ENCODE measurements at places on chromosomes 2 and 18. TPM values are rescaled to one million over a fixed set of nuclear protein-coding genes. Genes with fewer than 3 reads are reported as not detected.

DNA sequence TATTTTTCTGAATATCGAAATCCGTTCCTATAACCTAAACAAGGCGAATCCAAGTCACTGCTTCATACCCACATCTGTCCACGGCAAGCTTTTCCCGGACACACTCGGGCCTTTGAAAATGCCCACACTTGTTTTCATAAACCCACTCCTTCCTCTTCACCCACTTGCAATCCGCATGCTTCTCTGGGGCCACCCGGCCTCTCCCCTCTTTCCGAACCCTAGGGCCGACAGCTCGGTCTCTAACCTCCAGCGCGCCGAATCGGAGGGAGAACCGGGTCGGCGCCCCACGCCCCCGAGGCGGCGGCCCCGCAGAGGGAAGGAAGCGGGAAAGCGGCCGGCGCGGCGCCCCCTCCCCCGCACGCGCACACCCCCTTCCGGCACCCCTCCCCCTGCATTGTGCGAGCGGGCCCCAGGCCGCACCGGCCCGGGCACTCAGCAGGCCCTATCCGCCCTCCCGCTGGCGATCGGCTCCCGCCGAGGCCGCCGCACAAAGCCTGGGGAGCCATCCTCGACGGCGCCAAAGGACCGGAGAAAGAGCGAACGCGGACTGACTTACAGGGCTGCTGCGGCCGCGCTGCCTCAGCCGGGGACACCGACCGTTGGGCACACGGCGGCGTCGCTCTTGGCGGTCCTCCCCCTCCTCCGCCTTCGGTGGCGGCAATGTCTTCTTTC lies 467 bp downstream of the PUM2 start:
- H3K27me3 ChIP-seq: no peaks in the 10 kb centered on the region
- H3K4me3 ChIP-seq: peak overlapping the region; percentile 89
- peaks cover 37% of the 10 kb centered on the region for H3K4me1 ChIP-seq
- H3K27ac ChIP-seq: peak overlapping the region; percentile 88
- DNase-seq: no peak

GRCh38 chr2:23926290-23926749 lies 603 bp downstream of the ATAD2B start:
- H3K27me3 ChIP-seq: no peaks in the 10 kb centered on the region
- no peaks in the 10 kb centered on the region for H3K36me3 ChIP-seq
- H3K4me1 ChIP-seq: peaks cover 47% of the 10 kb centered on the region
- DNase-seq: no peak
- peak overlapping the region; percentile 99 for H3K27ac ChIP-seq

GRCh38 chr18:49022311-49023161 lies 71.8 kb upstream of the SMAD7 start:
- peak; percentile 65 for DNase-seq
- peaks cover 5% of the 10 kb centered on the region for H3K4me1 ChIP-seq
- H3K27me3 ChIP-seq: no peaks in the 10 kb centered on the region
- H3K36me3 ChIP-seq: no peaks in the 10 kb centered on the region
- no peak overlapping the region for H3K4me3 ChIP-seq

GRCh38 chr2:121872651-121873050 lies 117.2 kb downstream of the TSN start:
- H3K36me3 ChIP-seq: no peaks in the 10 kb centered on the region
- no peak overlapping the region for H3K4me3 ChIP-seq
- H3K27me3 ChIP-seq: peaks cover 33% of the 10 kb centered on the region
- H3K4me1 ChIP-seq: no peaks in the 10 kb centered on the region
- H3K27ac ChIP-seq: no peak overlapping the region

GRCh38 chr2:172968061-172968469 lies 107.6 kb upstream of the MAP3K20 start:
- no peak overlapping the region for H3K4me3 ChIP-seq
- H3K27ac ChIP-seq: peak overlapping the region; percentile 42
- no peak for DNase-seq
- no peaks in the 10 kb centered on the region for H3K36me3 ChIP-seq
- H3K4me1 ChIP-seq: peaks cover 60% of the 10 kb centered on the region

- DNase-seq: no peak
- no peaks in the 10 kb centered on the region for H3K27me3 ChIP-seq
- no peak overlapping the region for H3K27ac ChIP-seq
- no peak overlapping the region for H3K4me3 ChIP-seq
- peaks cover 13% of the 10 kb centered on the region for H3K4me1 ChIP-seq
Observed at GRCh38 chr2:47282621-47283272, 120.2 kb upstream of the MSH2 start.

DNA sequence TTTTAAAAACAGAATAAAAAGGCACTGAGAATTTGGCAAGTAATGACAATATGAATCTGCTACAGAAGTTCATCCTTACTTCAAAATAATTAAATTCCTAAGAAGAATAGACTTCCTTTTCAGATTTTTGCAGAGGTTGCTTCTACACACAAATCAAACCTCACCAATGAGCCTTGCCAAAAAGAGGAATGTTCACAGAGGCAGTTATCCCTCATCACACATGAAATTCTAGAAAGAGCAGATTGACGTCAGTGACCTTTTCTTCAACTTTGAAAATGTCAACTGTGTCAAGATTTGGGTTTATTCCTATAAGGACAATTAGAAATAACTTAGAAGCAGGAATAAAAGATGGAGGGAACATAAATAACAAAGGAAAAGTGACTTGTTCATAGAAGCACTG lies 64.6 kb downstream of the MBD2 start:
- H3K36me3 ChIP-seq: peaks cover 43% of the 10 kb centered on the region
- peaks cover 45% of the 10 kb centered on the region for H3K4me1 ChIP-seq
- no peak for DNase-seq
- H3K4me3 ChIP-seq: no peak overlapping the region
- H3K27me3 ChIP-seq: no peaks in the 10 kb centered on the region
- H3K27ac ChIP-seq: no peak overlapping the region

- peaks cover 23% of the 10 kb centered on the region for H3K4me1 ChIP-seq
- DNase-seq: peak; percentile 99
- no peaks in the 10 kb centered on the region for H3K36me3 ChIP-seq
- H3K4me3 ChIP-seq: peak overlapping the region; percentile 85
Observed at GRCh38 chr2:239401067-239401880, 454 bp upstream of the HDAC4 start.

- H3K4me3 ChIP-seq: no peak overlapping the region
- H3K36me3 ChIP-seq: no peaks in the 10 kb centered on the region
- H3K4me1 ChIP-seq: no peaks in the 10 kb centered on the region
- no peak overlapping the region for H3K27ac ChIP-seq
- no peaks in the 10 kb centered on the region for H3K27me3 ChIP-seq
Observed at GRCh38 chr2:168363347-168364092, 92.6 kb upstream of the CERS6 start.

GRCh38 chr2:216774620-216775019 lies 79.3 kb upstream of the IGFBP5 start:
- DNase-seq: no peak
- no peaks in the 10 kb centered on the region for H3K27me3 ChIP-seq
- peak overlapping the region; percentile 97 for H3K27ac ChIP-seq
- peaks cover 27% of the 10 kb centered on the region for H3K4me1 ChIP-seq
- peak overlapping the region; percentile 41 for H3K4me3 ChIP-seq

DNA sequence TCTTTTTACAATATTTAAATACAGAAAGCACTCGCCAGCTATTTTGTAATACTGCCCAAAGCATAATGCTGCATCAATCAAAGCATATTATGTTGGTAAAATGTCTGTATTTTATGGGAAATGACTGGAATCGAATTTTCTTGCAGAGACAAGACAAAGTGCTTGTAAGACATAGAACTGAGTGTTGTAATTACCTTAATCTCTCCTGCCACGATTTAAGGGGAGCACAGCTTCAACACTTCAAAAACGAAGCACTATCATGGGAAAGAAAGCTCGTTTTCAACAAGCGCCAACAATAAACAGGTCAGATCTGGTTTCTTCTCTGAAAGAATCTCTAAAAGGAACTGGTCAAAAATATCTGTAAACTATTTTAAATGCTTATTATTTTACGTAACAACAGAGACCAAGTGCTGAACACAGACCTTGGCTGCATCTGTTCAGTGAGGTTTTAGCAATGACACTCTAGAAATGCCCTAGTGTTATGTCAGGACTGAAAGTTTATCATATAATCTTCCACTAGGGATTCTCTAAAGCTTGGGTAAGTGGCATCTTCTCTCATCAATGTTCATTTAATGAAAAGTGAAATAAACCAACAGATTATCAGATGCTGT lies 19.0 kb downstream of the RND3 start:
- peaks cover 79% of the 10 kb centered on the region for H3K4me1 ChIP-seq
- peak overlapping the region; percentile 37 for H3K27ac ChIP-seq
- H3K27me3 ChIP-seq: no peaks in the 10 kb centered on the region

DNA sequence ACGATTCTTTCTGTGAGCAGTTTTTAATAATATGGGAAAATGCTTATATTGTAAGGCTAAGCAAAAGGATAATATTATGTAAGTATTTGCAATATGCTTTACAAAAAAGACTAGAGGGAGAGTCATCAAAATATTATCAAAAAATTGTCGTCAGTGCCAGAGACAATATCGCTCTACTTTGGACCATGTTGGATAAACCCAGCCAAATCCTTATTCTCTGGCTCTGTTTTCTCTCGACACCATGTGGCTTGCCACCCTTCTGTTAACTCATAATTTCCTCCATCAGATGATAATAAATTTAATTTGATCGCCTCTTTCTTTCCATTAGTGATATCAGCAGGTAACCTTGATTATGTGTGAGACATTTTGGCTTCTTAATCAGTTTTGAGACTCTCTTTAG lies 129.9 kb downstream of the CDC42EP3 start:
- H3K4me3 ChIP-seq: no peak overlapping the region
- H3K27me3 ChIP-seq: no peaks in the 10 kb centered on the region
- H3K36me3 ChIP-seq: no peaks in the 10 kb centered on the region
- no peak for DNase-seq

GRCh38 chr2:68512326-68512725 lies 44.9 kb downstream of the APLF start:
- H3K27ac ChIP-seq: no peak overlapping the region
- H3K4me1 ChIP-seq: no peaks in the 10 kb centered on the region
- peaks cover 5% of the 10 kb centered on the region for H3K36me3 ChIP-seq
- H3K4me3 ChIP-seq: no peak overlapping the region
- H3K27me3 ChIP-seq: no peaks in the 10 kb centered on the region

GRCh38 chr2:189276277-189276676 lies 96.7 kb upstream of the COL5A2 start:
- peak overlapping the region; percentile 95 for H3K27ac ChIP-seq
- peaks cover 43% of the 10 kb centered on the region for H3K4me1 ChIP-seq
- peak overlapping the region; percentile 32 for H3K4me3 ChIP-seq
- DNase-seq: no peak

- peaks cover 3% of the 10 kb centered on the region for H3K36me3 ChIP-seq
- no peaks in the 10 kb centered on the region for H3K27me3 ChIP-seq
- no peak overlapping the region for H3K4me3 ChIP-seq
- DNase-seq: no peak
- H3K27ac ChIP-seq: peak overlapping the region; percentile 83
Observed at GRCh38 chr2:36380624-36381481, 25.3 kb downstream of the CRIM1 start.

DNA sequence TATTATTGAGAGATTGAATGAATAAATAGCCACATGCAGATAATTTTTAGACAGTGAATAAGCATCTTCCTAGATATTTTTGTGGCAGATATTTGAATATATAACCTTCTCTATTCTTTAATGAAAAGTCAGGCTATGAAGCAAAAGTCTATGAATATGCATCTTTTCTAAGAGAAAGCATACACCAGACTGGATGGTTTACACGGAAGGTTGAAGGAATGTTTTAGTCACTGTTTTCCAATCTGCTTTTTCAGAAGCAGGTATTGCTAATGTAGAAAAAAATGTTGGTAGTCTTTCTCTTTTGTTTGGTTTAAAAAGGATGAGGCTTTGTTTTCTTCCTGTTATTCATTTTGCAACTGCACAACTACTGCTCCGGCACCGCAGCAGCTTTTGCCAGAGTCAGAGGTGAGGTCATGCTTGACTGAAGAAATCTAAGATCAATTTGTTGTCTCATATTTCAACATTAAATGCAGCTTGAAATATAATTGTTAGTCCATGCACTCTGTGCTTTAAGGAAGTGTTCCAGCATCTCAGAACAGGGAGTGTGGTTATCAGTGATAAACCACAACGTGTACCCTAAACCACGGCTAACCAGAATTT lies 1540.8 kb upstream of the PIK3C3 start:
- H3K27me3 ChIP-seq: peaks cover 10% of the 10 kb centered on the region
- no peak overlapping the region for H3K4me3 ChIP-seq
- DNase-seq: no peak
- H3K4me1 ChIP-seq: no peaks in the 10 kb centered on the region
- no peaks in the 10 kb centered on the region for H3K36me3 ChIP-seq

DNA sequence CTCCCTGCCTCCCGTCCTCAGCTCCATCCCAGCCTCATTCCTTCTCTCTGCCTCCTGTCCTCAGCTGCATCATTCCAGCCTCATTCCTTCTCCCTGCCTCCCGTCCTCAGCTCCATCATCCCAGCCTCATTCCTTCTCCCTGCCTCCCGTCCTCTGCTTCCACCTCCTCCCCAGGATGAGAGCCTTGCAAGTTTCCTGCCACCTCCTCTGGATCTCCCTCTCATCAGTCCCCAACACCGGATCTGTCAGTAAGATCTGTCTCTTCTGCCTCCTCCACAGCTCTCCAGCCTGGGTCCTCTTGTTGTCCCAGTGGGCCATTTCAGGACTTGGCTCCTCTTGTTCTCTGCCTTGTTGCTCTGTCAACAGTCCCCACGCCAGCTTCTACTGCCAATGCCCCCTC lies 130.9 kb downstream of the NDUFA10 start:
- no peak overlapping the region for H3K27ac ChIP-seq
- no peak for DNase-seq
- peaks cover 29% of the 10 kb centered on the region for H3K27me3 ChIP-seq
- H3K4me1 ChIP-seq: no peaks in the 10 kb centered on the region
- H3K36me3 ChIP-seq: no peaks in the 10 kb centered on the region
- H3K4me3 ChIP-seq: no peak overlapping the region

DNA sequence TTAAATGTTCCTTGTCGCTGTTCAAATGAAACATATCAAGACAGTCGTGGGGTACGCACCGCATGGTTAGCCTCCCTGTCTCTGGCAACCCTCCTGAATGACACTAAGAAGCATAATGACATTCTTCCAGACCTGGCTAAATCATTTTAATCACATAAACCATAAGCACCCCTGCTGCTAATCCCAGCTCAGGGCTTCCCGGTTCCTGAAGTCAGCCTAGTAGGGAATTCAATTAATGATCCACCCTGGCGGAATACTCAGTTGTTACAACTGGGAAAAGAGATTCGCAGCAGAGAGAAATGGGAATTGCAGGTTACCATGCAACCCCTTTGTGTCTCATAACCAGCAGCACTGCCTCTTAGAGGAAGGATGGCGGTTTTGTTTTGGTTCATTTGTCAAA lies 200.8 kb upstream of the AGAP1 start:
- DNase-seq: no peak
- no peaks in the 10 kb centered on the region for H3K4me1 ChIP-seq
- peaks cover 3% of the 10 kb centered on the region for H3K36me3 ChIP-seq
- H3K27ac ChIP-seq: no peak overlapping the region
- H3K4me3 ChIP-seq: no peak overlapping the region

TMEM37 gene
- 0.77 TPM for total RNA-seq

SLC5A7 gene
- total RNA-seq: not detected

MAP3K19 gene
- not detected for total RNA-seq

SOX11 gene
- 31.6 TPM for total RNA-seq

ICOS gene
- not detected for total RNA-seq

REG1B gene
- total RNA-seq: not detected

KCNG2 gene
- total RNA-seq: not detected

MYO5B gene
- 0.97 TPM for total RNA-seq

DLX1 gene
- 6.7 TPM for total RNA-seq

ATP9B gene
- 15.8 TPM for total RNA-seq

LCT gene
- not detected for total RNA-seq

FKBP1B gene
- total RNA-seq: 16.2 TPM

All from chondrocyte (in vitro differentiated cells).